Left ventricle myocardium inferior (tissue), 1 donor: ENCODE measurements at places on chromosomes 11 and 22. TPM values are rescaled to one million over a fixed set of nuclear protein-coding genes. Genes with fewer than 3 reads are reported as not detected.

SLC17A6 gene
- not detected for total RNA-seq

MFRP gene
- not detected for total RNA-seq

DNA sequence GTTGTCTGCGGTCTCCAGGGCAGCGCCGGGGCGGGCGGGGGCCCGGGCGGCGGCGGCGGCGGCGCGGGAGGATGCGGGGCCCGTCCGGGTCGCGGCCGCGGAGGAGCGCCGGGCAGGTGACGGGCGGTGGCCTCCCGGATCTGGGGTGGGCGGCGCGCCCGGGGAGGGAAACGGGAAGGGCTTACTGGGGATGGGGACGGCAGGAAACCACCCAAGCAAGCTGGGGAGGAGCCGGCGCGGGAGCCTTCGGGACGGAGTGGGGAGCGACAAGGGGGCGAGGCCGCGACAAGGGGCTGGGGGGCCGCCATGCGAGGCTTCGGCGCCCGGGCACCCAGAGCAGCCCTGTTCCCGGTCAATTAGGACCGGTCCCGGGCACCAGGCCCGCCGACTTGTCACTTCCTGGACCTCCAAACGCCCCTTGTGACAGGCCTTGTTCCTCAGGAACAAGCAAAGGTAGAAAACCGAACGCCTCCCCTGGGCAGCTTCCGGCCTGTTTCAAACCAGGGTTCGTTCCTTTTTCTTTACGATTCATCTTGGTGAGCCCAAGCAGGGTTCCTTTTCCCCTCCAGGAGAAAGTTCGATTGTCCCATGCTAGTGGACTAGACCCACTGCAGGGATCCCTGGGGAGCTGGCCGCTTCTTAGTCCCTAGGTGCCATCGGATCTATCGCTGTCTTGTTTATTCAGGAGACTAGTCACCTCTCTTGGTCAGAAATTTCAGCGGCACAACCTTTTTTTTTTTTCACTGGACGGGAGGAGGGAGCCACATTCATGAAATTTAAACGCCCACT lies 492 bp downstream of the JHY start:
- DNase-seq = peak; percentile 55

GRCh38 chr11:31262761-31263160 lies 106.8 kb downstream of the DCDC1 start:
- no peak for DNase-seq

SLC7A4 gene
- total RNA-seq = 0.25 TPM

DNA sequence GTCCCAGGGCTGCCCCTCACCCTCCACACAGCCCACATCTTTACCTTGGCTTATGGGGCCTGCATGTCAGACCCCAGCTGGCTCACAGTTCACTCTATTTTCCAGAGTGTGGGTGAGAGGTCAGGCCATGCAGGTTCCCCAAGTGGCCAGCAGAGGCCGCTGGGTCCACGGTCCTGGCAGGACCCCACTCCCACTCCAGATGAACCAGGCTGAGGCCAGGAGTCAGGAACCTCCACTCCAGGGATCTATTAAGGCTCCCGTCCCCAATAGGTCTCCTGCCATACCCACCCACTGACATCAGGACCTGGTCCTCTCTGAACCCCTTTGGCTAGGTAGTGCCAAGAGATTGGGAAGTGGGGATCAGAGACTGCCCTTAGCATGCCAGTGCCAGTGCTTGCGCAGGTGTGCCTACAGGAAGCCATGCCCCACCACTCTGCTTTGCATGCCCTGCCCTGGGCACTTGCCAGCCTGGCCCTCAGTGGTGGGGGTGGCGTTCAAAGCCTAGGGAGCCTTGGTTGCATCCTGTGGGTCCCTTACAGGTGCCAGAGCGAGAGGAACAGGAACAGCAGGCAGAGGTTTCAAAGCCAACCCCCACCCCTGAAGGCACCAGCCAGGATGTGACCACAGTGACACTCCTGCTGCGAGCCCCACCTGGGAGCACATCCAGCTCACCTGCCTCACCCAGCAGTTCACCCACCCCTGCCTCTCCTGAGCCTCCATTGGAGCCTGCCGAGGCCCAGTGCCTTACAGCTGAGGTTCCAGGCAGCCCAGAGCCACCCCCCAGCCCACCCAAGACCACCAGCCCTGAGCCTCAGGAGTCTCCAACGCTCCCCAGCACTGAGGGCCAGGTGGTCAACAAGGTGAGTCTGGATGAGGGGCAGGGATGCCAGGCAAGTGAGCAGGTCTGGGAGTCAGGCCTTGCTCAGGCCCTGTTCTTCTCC lies 8.3 kb downstream of the SMTN start:
- no peak for DNase-seq

DNA sequence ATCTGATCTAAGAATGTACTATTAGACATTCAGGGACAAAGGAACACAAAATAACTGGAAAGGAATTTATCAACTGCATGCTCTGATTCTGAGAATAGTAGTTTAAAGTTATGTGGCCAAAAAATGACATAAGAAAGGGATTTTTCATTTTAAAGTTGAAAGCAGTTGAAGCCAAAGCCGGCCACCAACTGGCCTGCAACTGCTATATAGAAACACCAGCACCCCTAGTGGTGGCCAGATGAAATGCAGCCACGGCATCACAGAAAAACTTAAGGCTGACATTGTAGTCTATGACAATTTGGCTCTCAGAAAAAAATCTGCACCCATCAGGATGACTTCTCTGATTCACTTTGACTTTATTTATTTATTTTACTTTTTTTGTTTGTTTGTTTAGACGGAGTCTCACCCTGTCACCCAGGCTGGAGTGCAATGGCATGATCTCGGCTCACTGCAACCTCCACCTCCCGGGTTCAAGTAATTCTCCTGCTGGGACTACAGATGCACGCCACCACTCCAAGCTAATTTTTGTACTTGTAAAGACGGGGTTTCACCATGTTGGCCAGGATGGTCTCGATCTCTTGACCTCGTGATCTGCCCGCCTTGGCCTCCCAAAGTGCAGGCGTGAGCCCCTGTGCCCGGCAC lies 59.2 kb downstream of the SLC35F2 start:
- peak; percentile 52 for DNase-seq

DNA sequence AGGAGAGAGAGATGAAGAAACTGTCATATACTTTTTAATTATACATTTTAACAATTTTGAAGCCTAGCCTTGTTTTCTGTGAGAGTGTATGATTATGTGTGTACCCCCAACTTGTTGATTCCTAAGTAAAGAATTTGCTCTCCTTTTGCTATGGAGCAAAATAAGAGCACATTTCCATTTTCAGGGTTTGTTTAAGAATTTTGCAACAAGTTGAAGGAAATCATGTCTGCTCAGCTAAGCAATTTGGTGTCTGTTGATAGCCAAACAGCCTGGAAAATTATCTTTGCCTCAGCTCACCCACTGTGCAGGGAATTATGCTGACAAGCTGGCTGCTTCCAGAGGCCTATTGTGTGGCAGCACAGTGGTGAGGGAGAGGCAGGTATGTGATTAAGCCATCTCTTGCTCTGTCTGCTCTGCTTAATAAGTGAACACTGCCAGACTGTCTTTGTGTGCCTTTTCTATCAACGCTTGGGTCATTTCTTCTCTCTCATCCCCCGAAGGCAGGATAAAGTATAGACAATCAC lies 135.1 kb upstream of the TTC12 start:
- no peak for DNase-seq

DNA sequence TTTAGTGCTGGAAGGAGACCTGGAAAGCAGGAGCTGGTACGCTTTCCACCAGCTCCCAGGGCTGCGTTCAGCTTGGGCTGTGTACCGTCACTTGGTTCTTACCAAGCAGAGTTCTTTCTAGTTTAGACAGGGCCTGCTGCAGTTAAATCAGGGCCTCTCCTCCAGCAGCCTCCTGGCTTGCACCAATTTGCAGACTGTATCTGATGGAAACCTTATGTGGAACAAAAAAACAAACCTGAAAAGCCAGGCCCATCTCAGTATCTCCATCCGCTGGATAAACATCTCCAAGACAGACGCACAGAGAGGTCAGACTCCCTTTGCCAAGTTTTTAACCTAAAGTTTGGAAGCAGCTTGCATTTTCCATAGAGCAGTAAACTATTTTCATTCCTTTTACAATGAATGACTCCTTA lies 288.6 kb upstream of the SORL1-AS1 start:
- peak; percentile 16 for DNase-seq

- no peak for DNase-seq
Measured at GRCh38 chr11:117643606-117644300, 153.3 kb downstream of the DSCAML1 start.

GRCh38 chr11:86551288-86552092 lies 120.9 kb downstream of the ME3 start:
- DNase-seq = no peak

DNA sequence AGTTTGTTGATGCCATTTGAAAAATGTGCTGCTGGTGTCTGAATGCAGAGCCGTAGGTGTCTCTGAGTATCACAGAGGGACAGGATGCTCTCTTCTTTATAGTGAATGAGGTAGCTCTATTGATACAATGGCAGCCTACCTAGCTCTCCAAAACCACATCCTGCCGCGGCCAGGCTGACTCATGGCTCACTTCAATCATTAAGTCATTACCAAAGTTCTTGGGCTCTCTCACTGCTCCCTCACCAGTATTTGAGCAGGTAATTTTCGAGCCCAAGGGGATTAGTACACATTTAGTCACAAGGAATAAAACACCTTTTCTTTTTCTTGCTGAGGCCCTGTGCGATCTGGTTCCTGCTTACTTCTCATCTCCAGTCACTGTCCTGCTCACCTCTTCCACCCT lies 509.0 kb upstream of the LARGE1 start:
- no peak for DNase-seq

TMEM151A gene
- total RNA-seq = not detected

SCUBE2 gene
- 1.8 TPM for total RNA-seq

FAM111B gene
- 1.1 TPM for total RNA-seq

- peak; percentile 31 for DNase-seq
Measured at GRCh38 chr11:86068138-86068871, 579 bp downstream of the PICALM start.

DNA sequence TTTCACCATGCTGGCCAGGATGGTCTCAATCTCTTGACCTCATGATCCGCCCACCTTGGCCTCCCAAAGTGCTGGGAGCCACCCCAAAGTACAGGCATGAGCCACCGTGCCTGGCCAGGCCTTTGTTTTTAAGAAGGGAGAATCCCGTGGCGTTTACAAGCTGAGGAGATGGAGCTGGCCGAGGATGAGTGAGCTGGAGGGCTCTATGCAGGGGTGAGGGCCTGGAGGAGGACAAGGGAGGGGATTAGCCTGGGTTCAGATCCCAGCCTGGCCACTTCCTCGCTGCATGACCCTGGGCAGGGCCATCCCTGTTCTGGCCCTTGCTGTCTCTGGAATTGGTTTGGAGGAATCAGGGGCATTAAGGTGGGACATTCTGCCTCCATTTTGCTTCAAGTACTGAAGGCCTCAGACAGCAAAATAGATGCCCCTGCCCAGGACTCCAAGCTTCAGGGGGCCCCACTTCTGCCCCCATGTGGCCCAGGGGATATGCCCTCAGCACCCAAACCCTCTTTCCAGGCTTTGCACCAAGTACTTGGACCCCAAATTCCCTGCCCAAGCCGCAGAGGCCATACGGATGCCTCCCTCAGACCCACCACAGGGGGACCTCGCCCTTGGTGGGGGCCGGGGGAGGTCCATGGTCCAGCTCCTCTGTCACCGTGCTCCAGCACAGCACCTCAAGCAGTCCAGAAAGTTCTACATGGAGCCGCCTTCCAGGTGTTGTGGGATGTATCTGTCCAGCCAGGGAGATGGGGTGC lies 12.1 kb upstream of the LRP5 start:
- DNase-seq = no peak

OR4X1 gene
- not detected for total RNA-seq

SH3BP1 gene
- total RNA-seq = 2.5 TPM

GUCY1A2 gene
- 10.2 TPM for total RNA-seq

TMEM218 gene
- total RNA-seq = 6.2 TPM

- no peak for DNase-seq
Measured at GRCh38 chr11:58178444-58178843, 10.4 kb upstream of the OR9Q2 start.

- DNase-seq = no peak
Measured at GRCh38 chr11:548700-549603, 11.6 kb downstream of the LMNTD2 start.

RPS6KA4 gene
- total RNA-seq = 16.8 TPM

LSP1 gene
- total RNA-seq = 19.7 TPM

DNA sequence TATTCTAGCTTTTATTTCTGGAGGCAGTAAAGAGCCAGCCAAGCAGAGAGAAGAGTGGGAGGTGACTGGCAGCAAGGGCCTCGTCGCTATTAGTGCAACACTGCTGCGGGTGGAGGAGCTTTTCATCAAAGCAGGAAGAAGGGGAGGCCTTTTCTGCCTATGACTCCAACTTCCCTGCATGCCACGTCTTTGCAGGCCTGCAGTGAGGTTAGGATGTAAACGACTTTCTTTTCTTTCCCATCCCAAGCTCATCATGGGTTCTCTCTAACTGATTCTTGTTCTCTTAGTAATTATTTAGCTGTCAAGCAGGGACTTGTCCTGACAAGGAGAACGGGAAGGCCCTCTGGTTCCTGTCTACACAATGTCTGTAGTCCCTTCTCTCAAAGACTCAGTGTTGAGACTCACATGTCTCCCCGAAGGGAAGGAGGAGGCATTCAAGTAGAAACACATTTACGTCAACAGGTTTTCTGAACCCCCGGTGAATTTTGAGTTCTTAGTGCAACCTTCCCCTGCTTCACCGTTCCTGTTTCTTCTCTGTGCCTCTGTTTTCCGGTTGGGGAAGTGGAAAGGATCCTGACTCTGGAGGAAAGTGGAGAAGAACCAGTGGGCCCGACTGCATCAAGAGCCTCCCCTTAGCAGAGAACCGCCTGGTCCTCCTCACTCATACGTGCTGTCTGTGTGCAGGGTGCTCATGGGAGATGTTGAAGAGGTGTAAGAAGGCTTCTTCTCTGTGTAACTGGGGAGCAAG lies 56.9 kb downstream of the PACS1 start:
- DNase-seq = peak; percentile 46

DNA sequence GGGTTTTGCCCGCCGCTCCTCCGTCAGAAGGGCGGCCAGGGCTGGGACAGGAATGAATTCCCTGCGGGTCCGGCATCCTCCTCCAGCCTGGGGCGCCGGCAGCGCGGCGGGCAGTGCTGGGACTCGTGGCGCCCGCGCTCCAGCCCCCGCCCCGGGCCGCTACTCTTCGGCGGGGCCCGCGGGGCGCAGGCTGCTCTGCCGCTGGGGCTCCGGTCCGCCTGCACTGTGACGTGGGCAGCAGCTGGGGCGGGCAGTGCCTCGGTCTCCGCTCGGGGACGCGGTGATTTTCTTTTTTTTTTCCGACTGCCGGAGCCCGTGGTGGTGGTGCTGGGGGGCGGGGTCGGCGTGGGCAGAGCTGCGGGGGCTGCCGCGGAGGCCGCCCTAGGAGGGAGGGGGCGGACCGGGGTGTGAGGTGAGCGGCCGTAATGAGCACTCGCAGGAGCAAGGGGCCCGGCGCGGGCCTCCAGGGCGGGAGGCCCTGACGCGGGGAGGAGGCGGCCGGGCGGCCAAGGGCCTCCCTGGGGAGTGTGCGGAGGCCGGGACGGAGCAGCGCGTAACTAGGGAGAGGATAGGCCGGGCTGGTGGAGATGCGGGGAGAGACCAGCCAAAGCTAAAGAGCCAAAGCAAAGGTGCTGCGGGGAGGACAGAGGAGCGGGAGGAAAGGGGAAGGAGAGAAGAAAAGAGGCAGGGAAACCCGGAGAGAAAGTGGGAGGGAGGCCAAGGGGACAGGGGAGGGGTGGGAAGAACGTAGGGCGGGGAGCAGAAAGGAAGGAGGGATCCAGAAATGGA lies 73.3 kb upstream of the ZBED5 start:
- peak; percentile 74 for DNase-seq
